Left renal pelvis (tissue), 4 donors: ENCODE measurements at places on chromosomes 12 and 14. TPM values are rescaled to one million over a fixed set of nuclear protein-coding genes. Genes with fewer than 3 reads are reported as not detected.

GRCh38 chr14:33315721-33316120, 377.0 kb downstream of the NPAS3 start:
- DNase-seq = no peak

CMA1 gene
- polyA plus RNA-seq = 0.50 TPM

GRCh38 chr12:94792693-94793092, 142.3 kb upstream of the TMCC3 start:
- DNase-seq = no peak

GRCh38 chr12:2145433-2145998, 92.7 kb downstream of the CACNA1C start:
- DNase-seq = no peak

DNA sequence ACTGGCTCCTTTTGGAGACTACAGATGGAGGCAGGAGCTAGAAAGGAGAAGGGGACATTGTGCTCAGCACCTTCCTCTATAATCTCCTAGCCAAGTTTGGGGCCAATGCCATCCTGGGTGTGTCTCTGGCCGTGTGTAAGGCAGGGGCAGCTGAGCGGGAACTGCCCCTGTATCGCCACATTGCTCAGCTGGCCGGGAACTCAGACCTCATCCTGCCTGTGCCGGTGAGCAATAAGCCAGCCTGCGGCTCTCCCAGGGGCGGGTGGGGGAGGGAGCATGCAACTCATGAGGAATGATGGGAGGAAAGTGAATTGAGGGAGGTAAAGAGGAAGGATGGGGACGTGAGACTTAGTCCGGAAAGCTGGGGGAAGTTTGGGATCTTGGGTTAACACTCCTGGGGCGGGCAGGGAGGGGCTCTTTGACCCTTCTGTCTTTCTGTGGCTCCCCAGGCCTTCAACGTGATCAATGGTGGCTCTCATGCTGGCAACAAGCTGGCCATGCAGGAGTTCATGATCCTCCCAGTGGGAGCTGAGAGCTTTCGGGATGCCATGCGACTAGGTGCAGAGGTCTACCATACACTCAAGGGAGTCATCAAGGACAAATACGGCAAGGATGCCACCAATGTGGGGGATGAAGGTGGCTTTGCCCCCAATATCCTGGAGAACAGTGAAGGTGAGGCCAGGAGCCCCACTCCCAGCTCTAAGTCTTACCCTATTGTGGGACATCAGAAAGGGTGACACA, 3.3 kb downstream of the ENO2 start:
- no peak for DNase-seq

DNA sequence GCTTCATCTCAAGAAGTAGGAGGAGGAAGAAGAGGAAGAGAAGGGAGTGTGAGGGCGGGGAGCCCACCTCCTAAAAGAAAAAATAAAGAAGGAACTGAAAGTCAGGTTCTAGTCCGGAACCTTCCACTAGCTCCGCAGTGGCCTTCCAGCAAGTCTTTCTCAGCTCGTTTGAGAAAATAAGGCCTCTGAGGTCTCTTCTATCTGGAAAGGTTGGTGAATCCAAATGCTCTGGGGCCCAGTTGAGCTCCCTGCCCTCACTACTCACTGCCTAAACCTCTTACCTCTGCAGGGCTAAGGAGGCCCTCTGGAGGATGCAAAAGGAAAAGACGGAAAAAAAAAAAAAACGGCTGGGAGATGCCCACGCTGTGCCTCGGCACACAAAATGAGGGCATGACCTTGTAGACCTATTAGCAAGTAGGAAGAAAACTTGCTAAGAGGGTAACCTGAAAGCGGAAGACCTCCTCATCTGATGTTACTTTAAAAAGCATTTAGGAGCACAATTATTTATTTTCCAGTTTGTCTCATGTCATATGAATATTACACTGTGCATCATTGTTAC, 35.9 kb downstream of the FBLN5 start:
- DNase-seq = no peak

TAS2R9 gene
- polyA plus RNA-seq = not detected

GRCh38 chr12:12885096-12885792, 6.1 kb upstream of the GPRC5A start:
- DNase-seq = no peak

DNA sequence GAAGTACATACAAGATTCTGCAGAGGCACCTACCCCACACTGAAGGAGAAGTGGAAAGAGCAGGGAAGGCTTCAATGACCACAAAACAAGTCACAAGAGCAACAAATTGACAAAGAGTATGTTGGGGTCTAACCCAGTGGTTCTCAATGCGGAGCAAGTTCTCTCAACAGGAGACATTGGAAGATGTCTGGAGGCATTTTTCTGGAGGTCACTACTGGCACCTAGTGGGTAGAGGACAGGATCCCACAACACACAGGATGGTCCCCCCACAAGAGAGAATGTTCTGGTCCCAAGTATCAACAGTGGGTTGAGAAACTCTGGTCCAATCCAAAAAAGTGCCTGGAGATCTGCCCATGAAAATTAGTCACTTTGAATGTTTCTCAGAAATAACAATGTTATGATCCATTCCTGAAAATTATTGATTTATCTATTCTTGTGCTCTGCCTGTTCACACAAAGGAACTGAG, 3.4 kb downstream of the SSH1 start:
- DNase-seq = no peak

ZNF641 gene
- 28.6 TPM for polyA plus RNA-seq

- no peak for DNase-seq
These were observed 48.7 kb downstream of the CCDC92 start for GRCh38 chr12:123923927-123924326.

GRCh38 chr14:55904086-55904485, 214.1 kb upstream of the PELI2 start:
- no peak for DNase-seq

SLC4A8 gene
- polyA plus RNA-seq = 4.6 TPM

DNA sequence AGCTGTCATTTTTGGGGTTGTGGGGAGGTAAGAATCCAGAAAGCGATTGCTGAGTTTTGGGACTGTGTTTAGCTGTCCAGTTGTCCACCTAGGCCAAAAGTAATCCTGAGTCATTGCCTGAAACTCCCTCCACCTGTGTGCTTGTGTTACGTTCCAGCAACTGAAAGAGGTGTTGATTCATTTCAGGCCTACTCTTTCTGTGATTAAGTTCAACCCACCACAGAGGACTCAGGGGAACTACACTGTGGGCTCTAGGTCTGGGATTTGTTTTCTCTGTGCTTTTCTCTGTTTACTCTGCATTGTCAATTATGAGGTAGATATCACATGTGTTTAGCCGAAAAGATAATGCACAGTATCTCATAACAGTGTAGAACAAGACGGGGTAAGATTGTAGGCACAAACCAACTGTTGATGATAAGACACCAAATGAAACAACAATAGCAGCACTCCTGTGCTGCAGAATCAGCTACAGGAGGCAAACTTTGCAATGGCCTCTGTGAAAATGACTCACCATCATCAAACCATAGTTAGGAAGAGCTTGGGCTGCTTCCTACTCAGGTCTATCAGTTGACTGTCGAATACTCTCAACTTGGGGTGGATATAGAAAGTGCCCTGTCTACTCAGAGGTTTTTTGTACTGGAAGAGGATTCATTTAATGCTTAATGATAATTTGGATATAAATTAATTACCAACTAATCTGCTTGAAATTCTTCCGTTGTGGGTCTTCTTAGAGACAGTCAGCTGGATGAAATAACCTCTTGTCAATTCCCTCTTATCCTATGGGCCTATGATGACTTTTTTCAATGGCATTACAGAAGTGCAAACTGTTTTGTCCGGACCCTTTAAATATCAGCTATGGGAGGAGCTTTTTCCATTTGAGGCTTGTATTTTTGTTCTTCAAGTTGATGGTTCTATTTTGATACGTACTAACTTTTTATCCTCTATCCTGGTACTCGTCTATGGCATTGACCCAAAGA, 385.9 kb downstream of the BMP4 start:
- DNase-seq = no peak

DNA sequence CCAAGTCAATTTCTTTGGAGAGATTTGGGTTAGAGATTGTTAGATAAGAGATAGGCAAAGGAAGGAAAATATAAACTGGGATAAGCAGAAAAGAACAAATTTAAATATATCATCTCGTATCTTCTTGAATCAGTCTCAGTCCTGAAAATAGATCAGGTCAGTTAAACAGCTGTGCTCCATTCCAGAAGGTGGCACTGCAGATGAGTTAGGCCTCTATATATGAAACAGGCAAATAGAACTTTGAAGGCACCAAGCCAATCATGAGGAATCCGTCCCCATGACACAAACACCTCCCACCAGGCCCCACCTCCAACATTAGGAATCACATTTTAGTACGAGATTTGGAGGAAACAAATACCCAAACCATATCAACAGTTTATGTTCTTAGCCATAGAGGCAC, 605.5 kb upstream of the USP15 start:
- no peak for DNase-seq

- DNase-seq = no peak
These were observed 29.8 kb downstream of the NCOR2 start for GRCh38 chr12:124537525-124538193.

DNA sequence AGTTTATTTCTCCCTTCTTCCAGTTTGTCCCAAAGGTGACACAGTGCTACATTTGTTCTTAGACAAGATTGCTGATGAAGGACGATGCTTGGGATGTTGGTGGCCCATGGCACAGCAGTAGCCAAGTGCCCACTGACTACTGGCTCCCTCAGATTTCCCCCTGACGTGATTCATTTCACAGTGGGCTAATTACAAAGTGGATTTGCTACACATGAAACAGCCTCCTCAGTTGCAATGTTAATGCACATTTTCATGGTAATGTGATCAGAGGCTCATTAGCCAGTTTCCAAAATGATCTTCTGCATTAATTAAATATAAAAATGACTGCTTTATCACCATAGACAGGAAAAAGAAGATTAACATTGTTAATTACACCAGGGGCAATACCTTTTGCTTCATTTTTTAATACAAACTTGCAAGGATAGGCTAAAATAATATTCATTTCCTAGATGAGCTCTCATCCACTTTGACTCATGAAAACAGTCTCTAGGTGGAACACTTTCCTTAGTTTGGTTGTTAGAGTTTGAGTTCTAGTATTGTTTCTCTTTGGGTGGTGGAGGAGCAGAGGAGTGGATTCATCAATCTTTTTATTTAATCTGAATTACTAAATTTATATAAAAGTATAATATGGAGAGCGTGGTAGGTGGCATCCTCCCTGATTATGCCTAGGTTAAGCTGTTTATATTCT, 250.9 kb downstream of the PDZRN4 start:
- DNase-seq = no peak

CCDC77 gene
- 28.3 TPM for polyA plus RNA-seq

GRCh38 chr12:111453071-111453989, 47.6 kb downstream of the SH2B3 start:
- DNase-seq = no peak

TAC3 gene
- 0.37 TPM for polyA plus RNA-seq
